Ureter (tissue), 1 donor: ENCODE measurements at places on chromosomes 3 and 15. TPM values are rescaled to one million over a fixed set of nuclear protein-coding genes. Genes with fewer than 3 reads are reported as not detected.

Gene ANKUB1
- not detected for total RNA-seq

Gene SAMMSON
- total RNA-seq: not detected

Gene SLC25A20
- 10.9 TPM for total RNA-seq

Gene TMED3
- 96.8 TPM for total RNA-seq

Gene TP63
- 133 TPM for total RNA-seq

Gene JMJD7
- total RNA-seq: 48.6 TPM

Gene DAG1
- 94.0 TPM for total RNA-seq

DNA sequence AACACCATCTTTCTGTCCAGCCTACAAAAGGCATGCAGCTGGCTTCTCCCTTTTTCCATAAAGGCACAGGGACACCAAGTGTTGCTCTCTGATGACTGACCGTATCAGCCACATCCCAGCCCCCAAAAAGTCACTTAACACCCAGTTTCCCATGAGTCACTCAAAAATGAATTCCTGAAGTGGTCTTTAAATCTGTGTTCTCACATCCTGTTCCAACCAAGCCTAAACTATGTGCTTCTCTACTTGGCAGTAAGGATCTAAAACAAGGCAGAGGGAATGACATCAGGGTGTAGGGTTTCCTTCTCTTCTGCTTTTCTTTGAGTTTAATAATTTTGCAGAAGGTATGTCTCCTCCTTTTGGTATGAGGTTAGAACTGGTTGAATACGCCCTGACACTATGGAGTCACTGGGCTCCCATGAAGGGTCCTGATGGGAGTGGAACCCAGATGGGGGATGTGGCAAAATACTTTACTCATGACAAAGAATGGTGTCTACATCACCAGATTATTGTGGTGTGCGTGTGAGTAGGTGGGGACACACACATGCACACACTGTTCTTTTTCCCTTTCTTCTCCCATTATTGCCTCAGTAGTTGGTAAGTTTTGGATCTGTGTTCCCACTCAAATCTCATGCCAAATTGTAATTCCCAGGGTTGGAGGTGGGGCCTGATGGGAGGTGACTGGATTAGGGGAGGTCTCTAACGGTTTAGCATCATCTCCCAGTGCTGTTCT lies 35.6 kb upstream of the CCK start:
- no peak for DNase-seq

DNA sequence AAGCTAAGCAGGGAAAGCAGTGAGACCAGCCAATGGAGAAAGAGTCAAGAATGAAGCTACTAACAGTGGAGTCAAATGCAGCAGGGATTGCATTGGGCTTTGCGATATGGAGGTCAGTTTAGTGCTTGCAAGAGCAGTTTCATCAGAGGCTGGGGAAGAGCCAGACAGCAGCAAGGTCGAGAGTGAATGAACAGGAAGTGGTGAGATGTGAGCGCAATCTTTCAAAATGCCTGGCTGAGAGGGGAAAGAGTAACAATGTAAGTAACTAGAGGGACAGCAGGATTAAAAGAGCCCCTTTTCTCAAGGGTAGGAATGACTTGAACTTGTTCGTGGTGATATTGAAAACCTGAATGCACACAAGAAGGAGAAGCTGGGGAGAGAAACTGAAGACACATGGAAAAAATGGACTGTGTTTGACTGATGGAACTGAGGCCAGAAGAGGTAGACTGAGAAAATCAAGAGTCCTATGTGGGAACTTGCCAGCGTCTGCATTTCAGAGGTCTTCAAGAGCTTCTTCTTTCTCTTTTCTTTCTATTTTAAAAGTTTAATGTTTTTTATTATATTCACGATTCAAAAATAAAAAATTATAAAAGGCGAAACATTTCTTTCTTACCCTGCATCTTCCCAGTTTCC lies 30.6 kb upstream of the GPR160 start:
- no peak for DNase-seq

DNA sequence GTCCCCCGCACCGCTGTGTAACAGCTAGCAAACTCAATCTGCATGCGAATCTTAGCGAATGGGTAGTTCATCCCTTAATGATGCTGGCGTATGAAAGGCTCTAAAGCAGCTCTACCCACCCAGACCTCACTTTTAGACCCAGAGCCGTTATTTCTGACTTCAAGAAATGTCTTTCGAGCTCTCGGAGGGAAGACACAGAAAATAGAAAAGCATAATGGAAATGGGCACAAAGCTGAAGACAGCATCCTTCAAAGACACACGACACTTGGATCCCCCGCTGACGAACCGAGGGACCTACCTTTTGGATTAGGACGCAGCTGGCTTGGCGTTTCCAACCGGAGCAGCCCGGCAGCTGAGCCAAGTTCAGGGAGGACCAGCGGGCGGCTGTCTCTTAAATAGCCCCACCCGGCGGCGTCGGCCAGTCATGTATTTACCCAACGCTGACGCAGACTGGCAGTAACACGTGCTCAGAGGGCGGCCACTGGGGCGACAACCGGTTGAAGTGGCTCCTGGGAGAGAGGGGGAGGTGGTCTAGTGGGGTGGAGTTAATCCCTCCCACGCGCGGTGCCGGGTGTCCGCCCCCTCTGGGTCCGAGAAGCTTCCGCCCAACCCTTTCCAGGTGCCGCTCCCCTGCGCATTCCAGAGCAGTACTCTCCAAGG lies 1.5 kb downstream of the CCK start:
- peak; percentile 61 for DNase-seq

GRCh38 chr15:66481107-66481856 lies 16.3 kb downstream of the SNAPC5 start:
- DNase-seq: no peak

DNA sequence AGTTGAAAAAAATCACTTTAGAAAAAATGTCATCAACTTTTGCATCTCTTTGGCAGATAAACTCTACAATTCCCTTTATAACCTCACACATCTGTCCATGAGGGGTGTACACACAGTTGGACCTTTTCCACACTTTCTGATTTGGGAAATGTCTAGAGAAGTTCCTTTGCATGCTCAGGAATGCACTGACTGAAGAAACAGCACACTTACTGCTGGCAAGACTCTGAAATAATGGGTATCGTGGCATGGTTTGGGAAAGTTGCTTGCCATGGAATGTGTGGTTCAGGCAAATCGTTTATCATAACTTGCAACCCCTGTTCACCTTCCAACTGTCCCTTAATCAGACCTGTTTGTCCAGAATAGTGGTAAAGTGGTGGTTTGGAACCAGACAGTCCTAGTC lies 135.3 kb upstream of the TGFBR2 start:
- no peak for DNase-seq
